ENCODE measurements at places on chromosomes 4 and X. TPM values are rescaled to one million over a fixed set of nuclear protein-coding genes. Genes with fewer than 3 reads are reported as not detected.

GRCh38 chr4:113591982-113592381 is 169.6 kb downstream of the CAMK2D start:
- DNase-seq, result no peak

- no peak for DNase-seq
Observed at GRCh38 chr4:109826719-109827118, 1.1 kb upstream of the RRH start.

- DNase-seq, result no peak
Observed at GRCh38 chr4:130419211-130419975, 1323.4 kb downstream of the C4orf33 start.

- peak; percentile 40 for DNase-seq
Observed at GRCh38 chr4:114598191-114599121, at the start of gene UGT8. Gene UGT8, plus strand, starts transcription at chr4:114598807. Its CDS starts 24,074 bp downstream, at chr4:114622881.

GRCh38 chr4:185712350-185713024 is 99.5 kb downstream of the SORBS2 start:
- peak; percentile 36 for DNase-seq

DNA sequence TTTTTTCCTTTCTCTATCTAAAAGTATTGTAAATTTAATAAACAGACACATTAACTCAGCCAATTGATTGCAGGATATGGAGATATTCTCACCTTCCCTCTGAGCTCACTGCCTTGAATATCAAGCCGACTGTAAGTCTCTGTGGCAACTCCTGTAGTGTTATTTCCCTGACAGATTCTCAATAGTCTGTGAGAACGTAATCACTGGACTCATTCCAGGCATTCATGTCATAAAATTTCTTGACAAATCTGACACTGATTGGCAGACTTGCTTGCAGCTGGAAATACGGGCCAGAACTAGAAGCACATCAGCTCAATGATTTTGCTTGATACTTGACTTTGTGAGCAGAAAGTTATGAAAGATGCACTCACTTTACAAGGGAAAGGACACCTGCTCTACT is 29.6 kb downstream of the FAM47B start:
- DNase-seq, result no peak

DNA sequence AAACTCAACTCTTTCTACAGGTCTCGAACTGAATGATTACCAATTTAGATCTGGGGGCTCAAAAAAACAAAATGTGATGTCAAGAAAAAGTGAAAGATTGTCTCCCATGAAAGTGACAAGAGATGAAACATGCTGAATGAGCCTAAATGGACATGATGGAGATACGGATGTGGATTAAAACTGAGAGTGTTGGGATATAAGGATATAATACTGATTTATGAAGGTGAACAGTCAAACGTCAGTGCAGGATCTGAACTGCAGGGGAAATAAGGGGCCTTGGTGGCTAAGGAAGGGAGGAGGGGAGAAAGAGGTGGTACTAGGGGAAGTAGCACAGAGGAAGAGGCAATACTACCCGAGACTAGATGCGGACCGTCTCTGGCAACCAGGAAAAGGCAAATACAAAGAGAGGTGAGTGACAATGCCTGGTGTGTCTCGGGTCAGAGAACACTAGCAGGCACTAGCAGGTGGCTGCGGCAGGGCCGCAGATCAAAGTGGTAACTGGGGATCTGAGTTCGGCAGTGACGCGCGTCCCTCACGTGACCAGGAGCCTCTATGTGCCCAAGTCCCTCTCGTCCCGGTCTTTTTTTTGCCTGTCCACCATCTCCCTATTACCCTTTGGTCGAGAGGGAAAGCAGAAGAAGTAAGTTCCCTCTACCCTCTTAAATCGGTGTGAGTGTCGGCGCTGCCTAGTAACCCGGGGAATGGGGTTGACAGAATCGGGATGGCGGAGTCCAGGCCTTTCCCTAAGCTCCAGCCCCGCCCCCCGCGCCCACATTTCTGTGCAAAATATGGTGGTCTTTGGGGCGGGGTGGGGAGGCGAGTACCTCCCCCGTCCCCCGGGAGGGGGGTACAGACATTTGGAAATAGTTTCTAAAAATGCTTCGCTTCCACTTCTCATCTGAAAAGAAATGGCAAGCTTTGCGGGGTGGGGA is at the start of gene TCEAL1:
Gene TCEAL1 (plus strand): TSS at position 590 of the 932 bp plus-strand sequence. CDS start 942 bp downstream, outside the sequence.
- peak; percentile 78 for DNase-seq

DNA sequence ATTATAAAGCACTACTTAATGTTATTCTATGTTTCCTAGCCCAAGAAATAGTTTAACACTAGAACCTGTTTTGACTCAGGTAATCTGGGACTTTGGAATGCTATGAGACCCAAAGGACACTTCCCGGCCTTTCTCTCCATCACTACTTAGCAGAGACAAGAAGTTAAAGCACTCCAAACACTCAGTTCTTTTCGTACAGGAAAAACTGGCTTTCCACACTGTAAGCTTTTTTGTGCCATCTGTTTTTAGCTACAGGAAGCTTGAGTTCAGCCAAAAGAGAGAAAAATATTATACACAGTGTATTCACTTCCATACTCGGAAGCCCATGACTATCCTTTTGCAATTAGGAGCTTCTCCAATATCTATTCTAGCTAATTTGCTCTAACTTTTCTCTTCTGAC is 7.9 kb upstream of the FGF13 start:
- no peak for DNase-seq

DNA sequence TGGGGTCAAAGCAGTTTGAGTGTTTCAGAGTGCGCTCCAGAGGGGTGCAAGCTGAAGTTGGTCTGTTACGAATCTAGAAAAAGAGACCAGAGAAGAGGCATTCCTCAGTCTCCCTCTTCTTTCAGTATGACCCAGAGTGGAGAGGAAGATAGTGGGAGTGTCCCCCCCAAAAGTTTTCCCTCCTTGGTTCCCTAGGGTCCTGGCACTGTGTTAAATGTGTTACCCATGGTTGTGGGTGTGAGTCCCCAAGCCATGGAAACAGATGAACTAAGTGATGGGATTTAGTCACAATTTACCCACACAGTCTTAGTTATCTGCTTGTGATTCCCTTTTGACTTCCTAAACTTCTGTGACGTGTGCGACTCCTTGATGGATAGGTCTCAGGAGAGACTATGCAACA is 27.0 kb upstream of the NAF1 start:
- no peak for DNase-seq

DNA sequence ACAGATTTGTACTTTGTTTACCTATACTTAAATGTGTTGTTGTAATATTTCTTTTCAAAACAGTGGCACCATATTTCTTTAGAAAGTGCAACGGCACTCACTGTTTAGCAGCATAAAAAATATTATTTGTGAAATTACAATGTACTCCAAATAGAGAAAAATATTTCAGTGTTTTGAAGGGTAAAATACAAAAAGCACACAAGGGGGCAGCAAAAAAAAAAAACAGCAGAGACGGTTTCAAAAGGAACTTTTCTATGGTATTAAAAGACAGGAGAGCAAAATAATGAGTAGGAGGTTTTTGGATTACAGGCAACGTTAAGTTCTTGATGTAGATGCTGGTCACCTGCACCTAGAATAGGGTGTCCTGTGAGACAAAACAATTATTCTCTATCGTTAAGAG is 2.0 kb downstream of the NUDT11 start:
- no peak for DNase-seq

DNA sequence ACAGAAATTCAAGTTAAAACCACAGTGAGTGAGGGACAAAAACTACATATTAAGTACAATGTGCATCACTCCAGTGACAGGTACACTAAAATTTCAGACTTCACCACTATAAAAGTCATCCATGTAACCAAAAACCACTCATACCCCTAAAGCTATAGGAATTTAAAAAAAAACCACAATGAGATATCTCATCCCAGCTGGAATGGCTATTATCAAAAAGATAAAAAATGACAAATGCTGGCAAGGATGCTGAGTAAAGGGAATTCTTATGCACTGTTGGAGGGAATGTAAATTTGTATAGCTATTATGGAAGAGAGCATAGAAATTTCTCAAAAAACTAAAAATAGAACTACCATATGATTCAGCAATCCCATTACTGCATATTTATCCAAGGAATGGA is 171.1 kb downstream of the HHIP start:
- no peak for DNase-seq

GRCh38 chr4:6290769-6291547 is 21.3 kb downstream of the WFS1 start:
- DNase-seq, result peak; percentile 25

- DNase-seq, result no peak
Observed at GRCh38 chr4:60865273-60865672, 334.9 kb upstream of the ADGRL3 start.

- no peak for DNase-seq
Observed at GRCh38 chrX:153867139-153867538, 18.8 kb downstream of the L1CAM start.

GRCh38 chrX:30521440-30522182 is 56.0 kb downstream of the TASL start:
- no peak for DNase-seq

DNA sequence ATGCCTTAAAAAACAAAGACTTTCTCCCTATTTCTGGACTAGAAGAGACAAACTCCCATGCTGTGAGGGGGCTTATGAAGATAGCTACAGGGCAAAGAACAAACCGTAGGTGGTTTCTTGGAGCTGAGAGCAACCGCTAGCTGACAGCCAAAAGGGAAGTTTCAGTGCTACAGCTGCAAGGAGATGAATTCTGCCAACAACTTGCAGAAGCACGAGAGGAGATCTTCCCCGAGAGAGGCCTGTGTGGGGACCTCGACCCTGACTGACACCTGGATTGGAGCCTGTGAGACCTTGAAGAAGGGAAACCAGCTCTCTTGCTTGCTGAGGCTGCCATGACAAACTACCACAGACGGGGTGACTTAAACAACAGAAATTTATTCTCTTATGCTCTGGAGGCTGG is 183.8 kb upstream of the VCX3A start:
- DNase-seq, result no peak

DNA sequence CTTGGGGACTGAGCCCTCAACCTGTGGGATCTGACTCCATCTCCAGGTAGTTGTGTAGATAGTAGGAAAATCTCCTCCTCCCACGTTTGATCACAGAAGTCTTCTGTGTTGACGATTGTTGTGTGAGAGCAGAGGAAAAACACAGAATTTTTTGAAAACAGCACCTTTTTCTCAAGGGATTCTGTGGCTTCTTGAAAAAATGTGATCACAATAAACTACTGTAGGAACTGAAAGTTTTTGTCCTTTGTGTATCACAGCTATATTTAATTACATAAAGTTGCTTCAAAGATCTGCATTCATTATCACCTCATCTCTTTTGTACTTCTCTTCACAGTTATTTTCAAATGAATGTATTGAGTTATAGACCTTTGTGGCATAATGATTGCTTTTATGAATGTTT is 85.1 kb downstream of the AFF1 start:
- no peak for DNase-seq

GRCh38 chrX:1598876-1599790 is 7.7 kb downstream of the AKAP17A start:
- peak; percentile 22 for DNase-seq

DNA sequence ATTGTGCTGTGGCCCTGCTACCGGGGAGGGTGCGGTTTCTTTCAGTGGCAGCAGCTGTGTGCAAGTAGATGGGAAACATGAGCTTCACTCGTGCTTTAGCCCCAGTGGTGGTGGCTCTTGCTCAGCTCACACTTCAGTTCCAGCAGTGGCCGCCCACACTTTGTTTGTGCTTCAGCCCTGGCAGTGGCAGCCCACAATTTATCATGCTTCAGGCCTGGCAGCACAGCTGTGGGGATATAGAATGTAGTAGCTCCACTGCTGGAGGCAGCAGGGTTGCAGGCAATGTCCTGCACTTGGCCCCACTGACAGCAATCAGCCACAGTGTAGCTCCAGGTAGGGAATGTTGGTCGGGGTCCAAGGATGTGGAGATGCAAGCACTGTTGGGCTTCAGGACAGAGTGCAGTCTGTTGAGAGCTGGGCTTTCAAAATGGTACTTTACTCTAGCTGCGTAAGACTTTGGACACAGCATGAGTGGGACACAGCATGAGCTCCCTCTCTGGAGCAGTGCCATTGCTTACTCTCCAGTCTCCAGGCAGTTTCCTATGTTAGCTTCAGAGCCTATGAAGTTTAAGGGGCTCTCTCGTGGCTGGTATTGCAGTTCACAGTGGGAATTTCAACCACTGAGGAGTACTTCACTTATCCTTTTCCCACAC is 413.1 kb downstream of the PDGFC start:
- DNase-seq, result no peak

- no peak for DNase-seq
Observed at GRCh38 chr4:113756005-113756410, 5.5 kb downstream of the CAMK2D start.

DNA sequence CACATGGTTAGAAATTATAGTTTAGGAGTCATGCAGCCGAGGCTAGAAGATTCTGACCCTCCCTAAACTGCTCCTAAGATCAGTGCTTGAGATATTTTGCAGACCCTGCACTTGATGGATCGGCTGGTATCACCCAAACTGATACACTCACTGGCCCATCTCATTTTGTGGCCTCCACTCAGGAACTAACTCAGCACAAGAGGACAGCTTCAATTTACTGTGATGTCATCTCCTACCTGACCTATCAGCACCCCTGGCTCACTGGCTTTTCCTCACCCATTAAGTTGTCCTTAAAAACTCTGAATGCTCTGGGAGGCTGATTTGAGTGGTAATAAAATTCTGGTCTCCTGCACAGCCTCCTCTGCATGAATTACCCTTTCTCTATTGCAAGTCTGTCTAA is 450.9 kb downstream of the PCDH10 start:
- DNase-seq, result no peak

DNA sequence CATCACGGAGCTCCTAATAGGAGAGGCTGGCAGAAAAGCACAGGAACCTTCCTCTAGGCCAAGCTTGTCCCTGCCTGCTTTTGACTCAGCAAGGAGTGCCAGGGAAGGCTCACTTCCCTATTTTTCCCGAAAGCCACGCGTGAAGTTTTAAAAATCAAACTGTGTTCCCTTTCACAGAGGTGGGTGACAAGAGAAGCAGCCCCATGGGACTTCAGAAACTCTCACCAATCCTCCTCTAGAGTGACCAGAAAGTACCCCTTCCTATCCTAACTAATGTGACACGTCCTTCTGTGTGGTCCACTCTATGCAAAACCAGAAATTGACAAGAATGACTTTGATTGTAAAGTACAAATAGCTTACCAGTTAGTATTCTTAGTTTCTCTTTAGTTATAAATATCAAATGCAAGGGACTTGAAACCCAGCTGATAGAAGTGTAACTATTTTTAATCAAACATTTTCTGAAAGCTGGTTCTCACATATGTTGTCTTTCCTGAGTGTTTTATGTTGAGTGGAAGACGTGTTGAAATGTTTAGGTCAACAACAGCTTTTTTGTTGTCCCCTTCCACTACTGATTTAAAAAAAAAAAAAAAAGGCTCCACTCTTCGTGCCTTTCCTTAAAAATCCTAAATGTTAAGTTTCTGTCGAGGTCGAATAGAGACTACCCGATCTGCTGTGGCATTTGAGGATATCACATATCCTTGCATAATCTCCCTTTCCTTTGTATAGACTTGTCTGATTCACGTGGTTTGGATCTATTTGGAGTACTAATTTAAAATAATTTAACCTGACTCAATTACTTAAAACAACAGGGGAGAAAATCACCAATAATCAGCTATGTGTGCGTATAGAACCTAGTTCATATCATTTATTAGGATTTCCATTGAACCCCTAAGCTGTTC is 42.1 kb downstream of the NFKB1 start:
- DNase-seq, result no peak

GRCh38 chrX:41561045-41561444 is 113.9 kb downstream of the NYX start:
- no peak for DNase-seq

GRCh38 chr4:102447413-102447812 is 53.7 kb upstream of the NFKB1 start:
- DNase-seq, result no peak

The SSX2 gene
- total RNA-seq, result not detected

The NAP1L3 gene
- 0.50 TPM for total RNA-seq

The ADH6 gene
- not detected for total RNA-seq

The CDKL2 gene
- 0.64 TPM for total RNA-seq

The GPRASP3 gene
- 6.3 TPM for total RNA-seq

The GLRB gene
- 11.2 TPM for total RNA-seq

The SLC9A7 gene
- total RNA-seq, result 4.6 TPM

The SSR4 gene
- total RNA-seq, result 145 TPM

All from left ventricle myocardium superior (tissue), 1 donor.